Endodermal cell (in vitro differentiated cells): ENCODE measurements at places on chromosomes 3 and 15. TPM values are rescaled to one million over a fixed set of nuclear protein-coding genes. Genes with fewer than 3 reads are reported as not detected.

CX3CR1 gene
- total RNA-seq, result not detected in 3 replicates

SYNPR gene
- total RNA-seq, result 0.34 TPM in 1 of 3 replicates, not detected in the others

ISLR gene
- total RNA-seq, result 0.29 and 0.41 TPM in 2 replicates

MCCC1 gene
- total RNA-seq, result 33.5 and 34.7 TPM in 2 replicates

KLHL40 gene
- not detected in 3 replicates for total RNA-seq

GOLGA6A gene
- 0.42 to 1.1 TPM (median 0.86 TPM) in 3 replicates for total RNA-seq

SCN11A gene
- 0.35 to 0.40 TPM (median 0.36 TPM) in 3 replicates for total RNA-seq

XPC gene
- 29.5 and 33.0 TPM in 2 replicates for total RNA-seq

CCRL2 gene
- not detected in 2 replicates for total RNA-seq

DAPK2 gene
- 1.4 to 4.1 TPM (median 2.6 TPM) in 3 replicates for total RNA-seq

CPN2 gene
- 0.22 and 0.29 TPM in 2 replicates for total RNA-seq

NOP10 gene
- total RNA-seq, result 193 and 219 TPM in 2 replicates

AEN gene
- total RNA-seq, result 61.2 and 64.7 TPM in 2 replicates

SPG11 gene
- total RNA-seq, result 50.4 to 69.2 TPM (median 61.6 TPM) in 3 replicates

MAGEL2 gene
- total RNA-seq, result 7.0 and 7.2 TPM in 2 replicates

GOLGA8O gene
- 0.67 to 1.0 TPM in 2 of 3 replicates, not detected in the other for total RNA-seq

ILDR1 gene
- total RNA-seq, result 2.0 to 3.6 TPM (median 2.7 TPM) in 3 replicates

ASB14 gene
- not detected in 3 replicates for total RNA-seq

PLCL2 gene
- total RNA-seq, result 2.1 to 4.8 TPM (median 4.2 TPM) in 3 replicates

SLC24A5 gene
- not detected in 2 replicates for total RNA-seq

WDR93 gene
- 0.16 and 0.64 TPM in 2 replicates for total RNA-seq

ALDH1A2 gene
- total RNA-seq, result 0.53 TPM in 1 of 3 replicates, not detected in the others

TEX55 gene
- not detected in 2 replicates for total RNA-seq

MCF2L2 gene
- total RNA-seq, result 53.7 and 72.6 TPM in 2 replicates

ROPN1 gene
- not detected in 2 replicates for total RNA-seq

STRA6 gene
- 17.7 and 18.2 TPM in 2 replicates for total RNA-seq

CCR3 gene
- total RNA-seq, result not detected in 3 replicates

CATSPER2 gene
- 1.5 and 3.0 TPM in 2 replicates for total RNA-seq

ABCC5 gene
- 18.6 to 36.8 TPM (median 32.8 TPM) in 3 replicates for total RNA-seq

LRTM1 gene
- total RNA-seq, result not detected in 3 replicates

POPDC2 gene
- total RNA-seq, result 0.40 to 0.95 TPM (median 0.59 TPM) in 3 replicates

GABRR3 gene
- not detected in 3 replicates for total RNA-seq

AADAC gene
- total RNA-seq, result not detected in 3 replicates

CFAP20DC gene
- 6.2 to 6.5 TPM (median 6.4 TPM) in 3 replicates for total RNA-seq

C3orf52 gene
- total RNA-seq, result 6.1 to 7.1 TPM (median 6.7 TPM) in 3 replicates

KBTBD13 gene
- not detected in 2 replicates for total RNA-seq

PDZRN3 gene
- 4.8 to 7.9 TPM (median 6.1 TPM) in 3 replicates for total RNA-seq

ARRDC4 gene
- total RNA-seq, result 2.0 to 3.6 TPM (median 2.1 TPM) in 3 replicates

ITIH1 gene
- not detected in 2 replicates for total RNA-seq

VWA5B2 gene
- total RNA-seq, result 0.62 and 0.93 TPM in 2 replicates

MELTF gene
- 7.0 to 19.9 TPM (median 15.1 TPM) in 3 replicates for total RNA-seq
